ENCODE measurements at places on chromosomes 3 and 15. TPM values are rescaled to one million over a fixed set of nuclear protein-coding genes. Genes with fewer than 3 reads are reported as not detected.

DNA sequence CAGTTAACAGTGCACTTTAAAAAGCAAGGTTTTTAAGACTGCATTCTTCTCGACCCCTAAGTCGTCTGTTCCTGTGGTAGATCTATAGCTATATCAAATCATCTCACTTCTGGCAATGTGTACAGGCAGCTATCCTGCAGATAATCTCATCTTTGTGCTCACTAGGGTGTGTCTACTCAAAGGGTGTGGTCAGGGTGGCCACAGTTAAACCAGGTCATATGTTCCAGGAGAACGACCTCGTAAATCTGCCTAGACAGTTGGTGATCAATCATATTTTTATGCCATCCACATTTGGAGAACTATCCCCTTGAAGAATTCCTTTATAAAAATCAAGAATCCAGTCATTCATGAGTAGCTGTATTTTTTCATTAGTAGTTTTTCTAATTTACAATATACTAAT is 3.0 kb downstream of the VEPH1 start:
- no peak for DNase-seq

- no peak for DNase-seq
Observed at GRCh38 chr3:8657804-8658305, 13.3 kb upstream of the SSUH2 start.

GRCh38 chr3:42526616-42527367 is 24.3 kb downstream of the VIPR1 start:
- no peak for DNase-seq

GRCh38 chr15:27993996-27994780 is 104.9 kb downstream of the OCA2 start:
- DNase-seq = no peak

- DNase-seq = no peak
Observed at GRCh38 chr3:122298239-122298638, 26.8 kb upstream of the CSTA start.

DNA sequence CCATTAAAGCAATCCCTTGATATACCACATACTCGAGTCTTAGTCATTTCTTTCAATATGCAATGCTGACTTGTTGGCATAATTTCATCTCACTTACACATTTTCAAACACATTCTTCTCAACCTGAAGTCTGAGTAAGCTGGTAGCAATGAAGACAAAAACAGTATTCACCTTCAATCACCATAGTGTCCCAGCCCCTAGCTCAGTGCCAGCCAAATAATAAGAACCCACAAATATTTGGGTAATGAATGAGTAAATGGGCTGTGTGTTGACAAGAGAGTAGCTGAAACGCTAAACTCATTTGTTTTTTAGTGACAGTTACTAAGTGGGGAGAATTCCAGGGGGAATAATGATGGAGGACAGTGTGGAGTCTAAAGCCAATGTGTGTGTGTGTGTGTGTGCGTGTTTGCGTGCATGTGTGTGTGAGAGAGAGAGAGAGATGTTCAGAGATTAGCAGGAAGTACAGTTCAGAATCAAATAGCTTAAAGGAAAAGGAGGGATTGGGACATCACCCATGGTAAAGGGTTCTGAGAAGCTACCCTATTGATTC is 165.7 kb downstream of the GAP43 start:
- DNase-seq = no peak

DNA sequence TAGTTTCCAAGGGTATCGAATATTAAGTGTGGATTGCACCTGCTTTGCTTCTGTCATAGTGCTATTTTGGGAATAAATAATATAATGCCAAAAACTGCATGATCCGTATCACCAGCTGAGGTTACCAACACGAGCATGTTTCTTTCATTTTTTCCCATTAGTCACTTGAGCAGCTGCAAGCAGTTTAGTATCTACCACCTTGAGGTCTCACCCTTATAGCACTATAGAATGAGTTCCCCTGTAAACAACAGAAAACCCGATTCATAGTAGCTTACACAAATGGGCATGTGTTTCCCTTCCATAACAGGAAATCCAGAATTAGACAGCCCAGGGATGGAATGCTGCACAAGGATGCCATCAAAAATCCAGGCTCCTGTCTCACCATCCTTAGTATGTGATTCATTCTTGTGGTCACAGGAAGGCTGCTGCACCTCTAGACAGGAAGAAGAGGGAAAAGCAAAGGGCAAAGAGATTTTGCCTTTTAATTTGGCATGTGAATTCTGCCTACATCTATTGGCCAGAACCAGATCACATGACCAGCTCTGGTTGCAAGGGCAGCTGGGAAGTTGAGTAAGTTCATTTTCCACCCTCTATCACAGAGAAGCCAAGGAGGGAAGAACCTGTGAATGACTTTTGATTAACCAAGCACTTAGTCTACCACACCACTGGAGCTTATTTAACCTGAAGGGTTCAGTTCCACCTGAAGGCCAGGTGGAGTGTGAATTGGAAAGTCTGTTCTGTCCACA is 91.3 kb upstream of the SLC25A36 start:
- no peak for DNase-seq

GRCh38 chr15:54547491-54547890 is 569.2 kb downstream of the UNC13C start:
- DNase-seq = no peak

DNA sequence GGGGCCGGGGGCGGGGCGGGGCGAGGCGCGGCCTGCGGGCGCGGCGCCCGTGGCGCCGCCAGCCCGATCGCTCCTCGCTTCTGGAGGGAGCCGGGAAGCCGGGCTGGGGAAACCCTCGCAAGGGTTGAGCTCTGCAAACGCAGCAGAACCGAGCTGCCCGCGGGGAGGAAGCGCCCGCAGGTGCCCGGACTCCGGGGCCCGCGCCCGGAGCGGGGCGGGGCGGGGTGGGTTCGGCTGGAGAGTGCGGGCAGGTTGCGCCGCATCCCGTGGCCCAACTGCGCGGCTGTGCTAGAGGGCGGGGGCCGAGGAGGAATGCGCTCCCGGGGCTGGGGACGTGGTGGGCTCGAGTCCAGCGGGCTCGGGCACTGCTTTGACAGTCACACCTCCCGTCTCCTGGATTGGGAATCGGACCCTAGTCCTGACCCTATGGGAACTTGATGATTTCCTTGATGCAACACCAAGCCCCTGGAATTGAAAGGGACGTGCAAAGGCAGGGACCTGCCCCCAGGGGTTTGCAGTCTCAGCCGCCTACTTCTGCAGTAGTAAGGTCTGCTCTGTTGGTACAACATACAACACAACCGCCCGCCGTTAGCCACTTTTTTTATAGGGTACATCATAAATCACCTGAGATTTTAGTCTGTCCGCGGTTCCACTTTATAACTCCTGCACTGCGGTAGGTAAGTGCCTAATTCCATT is 34.3 kb downstream of the ZBTB38 start:
- DNase-seq = peak; percentile 69

DNA sequence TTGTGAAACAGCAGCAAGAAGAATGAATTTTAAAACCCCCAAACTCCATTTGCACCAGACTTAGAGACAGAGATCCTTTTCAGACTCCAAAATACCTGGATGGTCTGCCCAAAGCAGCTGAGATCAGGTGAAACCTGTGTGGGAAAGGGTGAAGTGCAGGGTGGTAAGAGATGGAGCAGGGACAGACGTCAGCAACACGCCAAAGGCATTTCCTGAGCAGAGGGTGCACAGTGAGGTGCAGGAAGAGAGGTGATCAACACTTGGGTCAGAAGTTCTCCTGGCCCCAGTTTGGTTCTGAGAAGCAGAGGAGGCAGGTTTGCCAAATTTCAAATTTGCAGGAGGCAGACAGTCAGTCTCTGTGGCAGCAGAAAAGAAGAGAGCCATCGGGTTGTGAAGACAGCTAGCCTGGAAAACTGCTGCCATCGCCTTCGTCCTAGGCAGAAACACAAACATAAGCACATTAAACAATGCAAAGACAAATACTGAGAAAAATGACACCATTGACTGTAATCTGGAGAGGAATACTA is 9.8 kb downstream of the CCR4 start:
- no peak for DNase-seq

DNA sequence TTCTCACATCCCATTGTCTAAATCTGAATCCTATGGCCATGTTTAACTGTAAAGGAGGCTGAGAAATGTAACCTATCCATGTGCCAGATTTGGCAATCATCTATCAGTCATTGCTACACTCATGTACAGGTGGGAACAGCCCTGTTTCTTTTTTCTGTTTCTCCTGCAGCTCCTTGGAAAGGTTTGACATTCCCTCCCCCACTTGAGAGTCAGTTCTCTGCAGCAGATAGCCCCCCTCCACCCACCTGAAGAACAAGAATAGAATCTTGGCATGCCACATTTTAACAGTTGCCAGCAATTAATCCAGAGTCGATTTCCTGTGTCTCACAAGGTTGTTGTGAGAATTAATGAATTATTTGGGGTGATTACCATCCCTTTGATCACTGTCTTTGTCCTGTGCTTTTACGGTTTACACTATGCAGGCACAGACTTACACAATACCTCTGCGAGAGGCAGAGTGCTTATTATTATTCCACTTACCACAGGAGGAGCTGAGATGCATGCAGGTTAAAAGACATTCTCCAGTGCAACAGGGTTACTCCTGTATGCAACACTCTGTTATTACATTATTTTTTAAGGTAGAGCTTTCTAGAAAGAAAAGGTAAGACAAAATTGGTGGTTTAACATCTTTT is 351.0 kb upstream of the THRB start:
- DNase-seq = no peak

DNA sequence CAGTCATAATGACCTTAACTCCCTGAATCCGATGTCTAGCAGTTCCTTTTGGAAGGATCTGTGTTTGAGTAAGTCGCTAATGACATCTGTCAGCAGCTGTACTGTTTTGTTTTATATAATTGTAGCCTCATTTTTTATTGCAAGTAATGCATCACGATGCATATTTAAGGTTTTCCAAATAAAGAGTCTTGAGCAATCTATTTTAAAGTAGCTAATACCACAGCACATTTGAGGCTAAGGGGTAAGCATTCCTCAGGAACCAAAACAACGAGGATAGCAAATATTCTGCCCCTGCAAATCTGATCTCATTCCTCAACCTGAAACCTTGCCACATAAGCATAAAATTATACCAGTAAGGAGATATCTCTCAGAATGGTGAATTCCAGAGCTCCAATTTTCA is 98.7 kb downstream of the TBC1D5 start:
- no peak for DNase-seq

DNA sequence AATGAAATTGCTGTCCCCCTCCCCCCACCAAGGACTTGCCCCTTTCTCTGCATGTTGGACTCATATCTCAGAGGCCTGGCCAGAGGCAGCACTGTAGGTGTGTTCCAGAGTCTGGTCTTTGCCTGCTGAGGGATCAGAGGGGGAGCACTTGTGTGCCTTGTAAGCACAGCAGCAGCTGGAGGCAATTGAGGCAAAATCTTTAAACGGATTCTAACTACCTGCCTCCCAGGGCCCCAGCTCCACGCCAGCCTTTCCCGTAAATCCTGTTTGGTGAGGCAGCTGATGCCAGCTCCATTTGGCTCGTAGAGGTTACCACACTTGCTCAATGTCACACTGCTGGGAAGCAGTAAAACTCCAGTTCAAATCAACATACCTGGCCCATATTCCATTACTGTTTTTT is 2.3 kb upstream of the IDH2 start:
- no peak for DNase-seq

DNA sequence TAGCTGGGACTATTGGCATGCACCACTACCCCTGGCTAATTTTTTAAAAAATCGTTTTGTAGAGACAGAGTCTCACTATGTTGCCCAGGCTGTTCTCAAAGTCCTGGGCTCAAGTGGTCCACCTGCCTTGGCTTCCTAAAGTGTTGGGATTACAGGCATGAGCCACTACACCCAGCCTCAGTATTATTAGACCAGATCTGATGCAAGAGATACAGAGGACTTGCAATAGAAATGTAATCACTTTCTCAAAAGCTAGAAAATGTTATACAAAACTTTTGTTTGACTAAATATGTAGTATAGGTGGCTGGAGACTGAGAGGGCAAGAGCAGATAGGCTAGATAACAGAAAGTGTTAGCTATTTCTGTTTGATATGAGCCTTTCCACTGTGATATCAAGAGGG is 531.9 kb downstream of the SOX2 start:
- no peak for DNase-seq

DNA sequence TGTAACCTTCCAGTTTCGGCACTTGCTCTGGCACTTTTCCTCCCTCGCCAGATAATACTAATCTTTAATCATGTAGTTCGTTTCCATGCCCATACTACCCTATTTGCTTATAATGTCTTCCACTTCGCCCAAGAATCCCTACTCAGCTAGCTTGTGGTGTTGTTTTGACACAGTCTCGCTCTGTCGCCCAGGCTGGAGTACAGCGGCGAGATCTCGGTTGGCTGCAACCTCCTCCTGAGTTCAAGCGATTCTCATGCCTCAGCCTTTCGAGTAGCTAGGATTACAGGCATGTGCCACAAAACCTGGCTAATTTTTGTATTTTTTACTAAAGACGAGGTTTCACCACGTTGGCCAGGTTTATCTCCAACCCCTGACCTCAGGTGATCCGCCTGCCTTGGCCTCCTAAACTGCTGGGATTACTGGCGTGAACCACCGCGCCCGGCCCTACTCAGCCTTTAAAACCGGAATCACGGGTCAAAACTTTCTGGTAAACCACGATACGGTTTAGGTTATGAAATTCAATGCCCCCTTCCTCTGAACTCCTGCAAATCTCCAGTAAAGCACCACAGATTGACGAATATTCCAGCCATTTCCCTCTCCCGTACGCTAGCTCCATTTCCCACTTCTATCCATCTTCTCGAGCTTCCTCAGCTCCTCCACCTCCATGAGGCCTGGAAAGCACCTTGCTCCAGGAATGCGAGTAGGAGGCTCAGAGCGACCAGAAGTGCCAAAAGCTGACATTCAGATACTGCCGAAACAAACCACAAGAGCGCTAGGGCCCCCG is 878 bp upstream of the RAD51 start:
- no peak for DNase-seq

GRCh38 chr3:16725972-16726371 is 120.7 kb upstream of the DAZL start:
- no peak for DNase-seq

DNA sequence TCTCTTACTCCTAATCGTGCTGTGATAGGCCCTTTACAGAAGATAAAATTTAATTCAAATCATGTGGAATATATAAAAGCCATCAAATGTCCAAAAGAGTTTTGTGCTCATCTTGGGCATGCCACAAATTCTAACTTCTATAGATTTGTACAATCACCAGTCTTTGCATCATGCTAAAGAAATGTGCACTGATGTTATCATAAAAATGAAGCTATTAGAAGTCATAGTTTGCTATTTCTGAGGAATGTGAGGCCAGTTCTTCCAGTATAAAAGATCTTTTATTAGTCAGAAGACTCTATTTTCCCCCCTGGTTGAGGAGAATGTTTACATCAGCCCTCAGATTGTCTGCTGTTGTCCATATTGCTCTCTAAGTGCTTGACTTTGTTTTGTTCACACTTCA is 2.1 kb upstream of the ANXA2 start:
- no peak for DNase-seq

ACTC1 gene
- not detected for total RNA-seq

MAP6D1 gene
- 0.48 TPM for total RNA-seq

GPR27 gene
- 2.1 TPM for total RNA-seq

SEMA4B gene
- 25.3 TPM for total RNA-seq

KLHL40 gene
- not detected for total RNA-seq

ZKSCAN7 gene
- total RNA-seq = 10.5 TPM

ATP10A gene
- 1.2 TPM for total RNA-seq

GRIP2 gene
- 1.1 TPM for total RNA-seq

SPRED1 gene
- total RNA-seq = 23.7 TPM

CEP19 gene
- 1.6 TPM for total RNA-seq

ISLR2 gene
- total RNA-seq = 0.13 TPM

DGKG gene
- 2.1 TPM for total RNA-seq

STRIT1 gene
- total RNA-seq = not detected

All from ovary (tissue), 10 donors.